ENCODE measurements at places on chromosomes 3 and 15. TPM values are rescaled to one million over a fixed set of nuclear protein-coding genes. Genes with fewer than 3 reads are reported as not detected.
A peak's percentile ranks its signal among the peaks of the same experiment; 100 is the strongest.

GRCh38 chr3:146636881-146637280 is 31.7 kb upstream of the PLSCR5 start:
- H3K4me3 ChIP-seq, result no peak overlapping the region
- peaks cover 2% of the 10 kb centered on the region for H3K27me3 ChIP-seq
- H3K4me1 ChIP-seq, result no peaks in the 10 kb centered on the region
- no peak overlapping the region for H3K27ac ChIP-seq
- no peaks in the 10 kb centered on the region for H3K36me3 ChIP-seq
- no peak for DNase-seq

GRCh38 chr3:117439812-117440211 is 730.2 kb downstream of the TUSC7 start:
- no peak overlapping the region for H3K4me3 ChIP-seq
- H3K27ac ChIP-seq, result no peak overlapping the region
- no peaks in the 10 kb centered on the region for H3K27me3 ChIP-seq
- no peaks in the 10 kb centered on the region for H3K36me3 ChIP-seq
- DNase-seq, result no peak

DNA sequence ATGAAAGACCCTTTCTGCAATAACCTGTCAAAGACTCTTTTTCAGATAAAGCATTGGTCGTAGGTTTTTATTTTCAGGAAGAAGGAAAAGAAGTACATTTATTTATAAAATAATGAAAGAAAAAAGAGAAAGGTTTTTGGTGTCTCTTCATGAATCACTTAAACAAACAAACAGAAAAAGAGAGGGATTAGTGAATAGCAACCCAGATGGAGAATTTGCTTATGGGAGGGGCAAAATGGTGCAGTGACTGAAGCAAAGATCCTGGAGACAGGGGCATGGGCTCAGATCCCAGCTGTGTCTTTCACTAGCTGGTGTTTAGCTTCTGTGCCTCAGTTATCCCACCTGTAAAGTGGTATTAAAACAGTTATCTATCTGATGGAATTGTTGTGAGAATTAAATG is 78.6 kb upstream of the PFN2 start:
- H3K27ac ChIP-seq, result no peak overlapping the region
- no peaks in the 10 kb centered on the region for H3K4me1 ChIP-seq
- H3K36me3 ChIP-seq, result no peaks in the 10 kb centered on the region
- H3K27me3 ChIP-seq, result peaks cover 12% of the 10 kb centered on the region

GRCh38 chr3:97895216-97895615 is 73.4 kb downstream of the CRYBG3 start:
- no peaks in the 10 kb centered on the region for H3K27me3 ChIP-seq
- no peak overlapping the region for H3K27ac ChIP-seq
- H3K36me3 ChIP-seq, result no peaks in the 10 kb centered on the region
- no peak overlapping the region for H3K4me3 ChIP-seq
- DNase-seq, result no peak
- H3K4me1 ChIP-seq, result no peaks in the 10 kb centered on the region

- H3K27ac ChIP-seq, result no peak overlapping the region
- H3K36me3 ChIP-seq, result no peaks in the 10 kb centered on the region
- no peak for DNase-seq
- H3K4me1 ChIP-seq, result no peaks in the 10 kb centered on the region
- no peak overlapping the region for H3K4me3 ChIP-seq
These were observed 451.3 kb downstream of the NTRK3 start for GRCh38 chr15:87805117-87805820.

The MIX23 gene
- total RNA-seq, result 40.0 TPM

DNA sequence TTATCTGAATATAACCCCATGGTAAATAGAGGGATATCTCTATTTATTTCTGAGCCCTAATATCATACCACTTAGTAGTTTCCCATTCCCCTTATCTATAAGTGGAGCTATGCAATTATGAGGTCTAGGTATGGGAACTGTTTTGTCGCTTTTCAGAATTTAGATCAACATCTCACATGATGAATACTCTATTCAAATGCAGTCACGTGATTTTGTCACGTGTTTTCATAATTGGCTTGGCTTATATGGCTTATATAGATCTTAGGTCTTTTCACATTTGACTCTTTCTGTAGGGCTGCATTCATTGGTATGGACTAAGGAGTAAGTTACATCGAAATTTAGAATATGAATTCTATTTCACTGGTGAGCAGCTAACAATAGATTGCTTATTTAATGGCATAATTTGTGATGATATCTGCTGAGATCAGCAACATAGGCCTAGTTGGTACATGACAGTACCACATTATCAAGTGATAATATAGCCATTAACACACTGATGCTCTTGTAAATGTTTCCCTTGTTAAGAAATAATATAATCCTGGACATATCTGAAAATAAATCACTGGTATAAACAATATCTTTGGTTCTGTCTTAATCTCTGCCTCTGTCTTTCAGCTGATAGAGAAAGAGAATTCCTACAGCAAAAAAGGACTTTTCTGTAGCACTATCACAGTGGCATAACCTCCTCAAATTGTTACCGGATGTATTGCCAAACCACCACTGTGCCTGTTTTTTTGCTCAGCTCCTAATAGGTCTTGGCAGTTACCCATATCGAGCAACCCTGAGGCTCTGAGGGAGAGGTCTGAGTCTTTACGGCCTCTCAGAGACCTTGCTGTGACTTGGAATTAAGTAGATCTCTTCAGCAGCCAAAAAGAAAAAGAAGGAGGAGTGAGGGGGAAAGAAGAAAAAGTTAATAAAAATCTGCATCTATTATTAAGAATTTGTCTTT is 357.1 kb downstream of the ZPLD1 start:
- DNase-seq, result no peak
- H3K4me1 ChIP-seq, result no peaks in the 10 kb centered on the region
- H3K36me3 ChIP-seq, result no peaks in the 10 kb centered on the region
- no peak overlapping the region for H3K4me3 ChIP-seq
- H3K27me3 ChIP-seq, result no peaks in the 10 kb centered on the region
- no peak overlapping the region for H3K27ac ChIP-seq

The DUOXA2 gene
- total RNA-seq, result not detected

GRCh38 chr15:66878761-66879160 is 176.7 kb downstream of the SMAD6 start:
- DNase-seq, result peak; percentile 6
- H3K27me3 ChIP-seq, result peaks cover 12% of the 10 kb centered on the region
- no peaks in the 10 kb centered on the region for H3K36me3 ChIP-seq
- no peaks in the 10 kb centered on the region for H3K4me1 ChIP-seq
- H3K4me3 ChIP-seq, result no peak overlapping the region

The LIPC gene
- 4.4 TPM for total RNA-seq

- no peak for DNase-seq
- no peak overlapping the region for H3K27ac ChIP-seq
- H3K4me3 ChIP-seq, result no peak overlapping the region
- no peaks in the 10 kb centered on the region for H3K36me3 ChIP-seq
- H3K4me1 ChIP-seq, result no peaks in the 10 kb centered on the region
These were observed 133.8 kb downstream of the ZBBX start for GRCh38 chr3:167246252-167246651.

DNA sequence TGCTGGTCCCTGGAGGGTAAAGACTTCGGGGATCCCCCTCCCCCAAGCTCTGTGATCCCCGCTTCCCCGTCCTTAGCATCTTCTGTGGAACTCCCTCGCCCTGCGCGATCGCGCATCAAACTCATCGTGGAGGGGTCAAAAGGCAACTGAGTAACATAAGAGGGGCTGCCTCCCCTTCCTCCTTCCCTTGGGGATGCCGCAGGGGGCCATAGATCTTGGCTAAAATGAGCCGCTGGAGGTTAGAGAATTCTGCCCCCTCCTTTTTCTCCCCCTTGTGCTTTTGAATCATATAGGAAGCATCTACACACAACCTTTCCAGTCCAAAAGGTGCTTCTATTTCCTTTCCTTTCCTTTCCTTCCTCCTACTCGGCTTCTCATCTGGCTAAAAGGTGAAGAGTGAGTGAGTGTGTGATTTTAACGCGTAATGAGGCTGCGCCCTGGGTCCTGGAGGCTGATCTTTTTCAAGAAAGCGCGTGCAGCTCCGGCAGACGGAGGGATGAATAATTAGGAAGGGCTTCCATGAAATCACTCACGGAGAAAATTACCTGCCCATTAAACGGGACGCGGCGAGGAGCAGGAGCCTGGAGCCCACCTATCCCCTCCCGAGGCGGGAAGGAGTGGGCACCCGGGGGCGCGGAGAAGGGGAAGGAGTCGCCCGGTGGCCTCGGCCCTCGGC is 831 bp upstream of the ROBO2 start:
- peaks cover 19% of the 10 kb centered on the region for H3K27me3 ChIP-seq
- no peaks in the 10 kb centered on the region for H3K4me1 ChIP-seq
- no peak for DNase-seq
- H3K4me3 ChIP-seq, result no peak overlapping the region
- H3K36me3 ChIP-seq, result no peaks in the 10 kb centered on the region

The SAXO2 gene
- total RNA-seq, result 1.6 TPM
